ENCODE measurements at places on chromosomes 6 and 20.
A peak's percentile ranks its signal among the peaks of the same experiment; 100 is the strongest.

- no peak for DNase-seq
Measured at GRCh38 chr20:58657262-58657661, 6.2 kb downstream of the STX16 start.

- no peak for DNase-seq
Measured at GRCh38 chr6:44219815-44220784, 3.3 kb upstream of the SLC29A1 start.

DNA sequence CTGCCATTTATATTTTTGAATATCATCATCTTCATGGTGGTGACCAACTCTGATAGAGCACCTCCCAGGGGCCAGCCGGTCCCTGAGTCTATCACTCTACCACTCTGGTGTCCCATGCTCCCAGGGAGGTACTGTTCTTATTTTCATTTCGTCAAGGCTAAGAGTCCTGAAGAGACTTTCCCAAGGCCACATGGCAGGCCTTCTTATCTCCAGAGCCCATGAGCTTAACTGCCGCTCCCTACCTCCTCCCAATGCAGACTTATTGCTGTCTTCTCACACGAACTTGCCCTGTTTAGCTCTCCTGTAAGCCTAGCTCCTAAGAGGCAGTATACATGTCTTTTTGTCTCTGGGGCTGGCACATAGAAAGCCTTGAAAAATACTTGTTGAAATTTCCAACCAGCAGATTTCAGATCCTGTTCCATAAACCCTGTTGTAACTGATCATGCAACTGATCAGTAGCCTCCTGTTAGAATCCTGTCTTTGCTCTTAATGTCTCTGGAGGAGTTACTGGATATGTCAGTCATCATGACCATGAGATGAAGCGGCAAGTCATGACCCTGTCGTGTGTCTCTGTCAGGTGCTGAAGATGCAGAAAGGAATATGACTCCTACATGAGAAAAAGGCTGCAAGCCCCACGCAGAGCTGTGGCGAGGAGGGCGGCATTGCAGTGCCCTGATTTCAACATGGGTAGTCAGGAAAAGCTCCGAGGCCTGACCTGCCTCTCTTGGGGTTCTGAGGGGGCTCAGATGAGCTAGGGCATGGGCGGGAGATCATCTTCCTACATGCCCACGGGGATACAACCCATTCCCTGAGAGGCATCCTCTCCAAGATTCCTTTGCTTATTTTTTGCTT, 60.0 kb downstream of the TTI1 start:
- DNase-seq, result no peak

DNA sequence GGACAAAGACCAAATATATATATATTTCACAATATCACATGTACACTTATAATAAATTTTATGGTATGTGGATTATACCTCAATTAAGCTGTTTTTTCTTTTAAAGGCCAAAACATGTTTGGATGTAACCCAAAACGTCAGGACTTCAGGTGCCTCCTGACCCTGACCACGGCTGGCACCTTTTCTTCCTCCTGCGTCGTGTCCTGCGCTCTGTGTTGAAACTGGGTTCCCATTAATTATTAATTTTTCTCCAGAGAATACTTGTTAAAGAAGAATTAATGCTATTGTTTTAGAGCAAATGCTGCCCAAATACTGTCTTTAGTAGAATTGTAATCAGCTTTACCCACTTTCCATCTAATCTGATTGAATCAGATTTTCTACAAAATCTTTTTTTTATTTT, 46.7 kb upstream of the VSX1 start:
- no peak for DNase-seq

DNA sequence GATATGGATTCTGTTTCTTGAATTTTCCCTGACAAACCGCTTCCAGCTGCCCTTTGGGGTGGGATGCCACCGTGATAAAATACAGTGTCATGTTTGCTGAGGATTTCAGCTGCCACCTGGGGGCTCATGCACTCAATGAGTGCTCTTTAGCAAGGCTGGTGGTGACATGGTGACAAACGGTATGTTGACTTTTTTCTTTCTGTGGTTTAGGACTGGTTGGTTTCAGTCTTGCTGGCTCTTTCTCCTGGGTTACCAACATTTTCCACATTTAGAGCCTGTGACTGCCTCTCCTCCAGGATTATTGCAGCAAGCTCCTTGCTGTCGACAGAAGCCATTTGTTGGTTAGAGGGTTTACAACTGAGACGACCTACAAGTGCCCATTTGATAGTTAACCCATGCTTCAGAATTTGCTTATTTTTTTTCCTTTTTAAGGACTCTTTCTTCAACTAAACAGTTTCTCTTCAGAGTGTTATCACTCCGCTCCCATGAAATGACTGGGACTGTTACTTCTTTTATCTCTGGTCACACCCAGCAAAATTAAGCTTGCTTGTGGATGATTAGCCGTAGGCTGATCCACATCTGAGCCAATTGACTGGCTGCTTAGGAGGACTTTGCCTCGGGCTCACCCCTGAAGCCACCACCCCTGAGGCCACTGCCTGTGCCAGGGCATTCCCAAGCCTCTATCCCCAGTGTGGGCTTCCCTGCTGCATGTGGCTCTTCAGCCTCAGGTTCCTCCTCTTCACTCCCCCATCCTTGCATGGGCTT, 48.4 kb upstream of the CDYL start:
- peak; percentile 47 for DNase-seq

DNA sequence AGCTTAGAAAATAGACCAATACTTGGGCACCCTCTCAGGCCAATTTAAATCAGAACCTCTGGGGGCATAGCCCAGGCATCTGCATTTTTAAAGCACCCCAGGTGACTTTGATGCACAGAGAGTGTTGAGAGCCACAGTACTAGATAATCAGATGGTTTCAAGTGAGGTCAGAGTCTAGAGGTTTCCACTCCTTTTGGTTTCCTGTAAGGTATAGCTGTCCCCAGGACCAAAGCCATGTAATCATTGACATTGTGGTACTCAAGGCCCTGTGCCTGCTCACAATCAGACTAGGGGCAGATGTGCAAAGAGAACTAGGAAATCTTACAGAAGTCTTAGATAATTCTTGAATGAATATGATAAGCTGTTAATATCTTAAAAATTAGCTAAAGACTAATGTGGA, 9.1 kb downstream of the FILIP1 start:
- DNase-seq, result no peak

DNA sequence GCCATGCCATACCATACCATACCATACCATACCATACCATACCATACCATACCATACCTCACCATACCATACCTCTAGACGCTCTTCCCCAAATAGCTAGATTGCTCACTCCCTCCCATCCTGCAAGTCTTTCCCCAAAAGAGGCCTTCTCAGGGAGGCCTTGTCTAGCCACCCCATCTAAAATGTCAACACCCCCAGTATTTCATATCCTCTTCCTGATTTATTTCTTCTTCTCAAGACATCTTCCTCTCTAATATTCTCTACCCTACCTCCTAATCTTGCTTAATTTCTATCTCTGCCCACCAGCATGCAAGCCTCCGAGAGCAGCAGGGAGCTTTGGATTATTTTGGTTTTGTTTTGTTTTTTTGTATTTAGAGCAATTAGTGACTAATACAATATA, 225.2 kb upstream of the RREB1 start:
- no peak for DNase-seq

GRCh38 chr20:55522296-55522815, 483.0 kb downstream of the CBLN4 start:
- DNase-seq, result no peak

GRCh38 chr6:89974834-89975233, 80.6 kb downstream of the GJA10 start:
- no peak for DNase-seq

DNA sequence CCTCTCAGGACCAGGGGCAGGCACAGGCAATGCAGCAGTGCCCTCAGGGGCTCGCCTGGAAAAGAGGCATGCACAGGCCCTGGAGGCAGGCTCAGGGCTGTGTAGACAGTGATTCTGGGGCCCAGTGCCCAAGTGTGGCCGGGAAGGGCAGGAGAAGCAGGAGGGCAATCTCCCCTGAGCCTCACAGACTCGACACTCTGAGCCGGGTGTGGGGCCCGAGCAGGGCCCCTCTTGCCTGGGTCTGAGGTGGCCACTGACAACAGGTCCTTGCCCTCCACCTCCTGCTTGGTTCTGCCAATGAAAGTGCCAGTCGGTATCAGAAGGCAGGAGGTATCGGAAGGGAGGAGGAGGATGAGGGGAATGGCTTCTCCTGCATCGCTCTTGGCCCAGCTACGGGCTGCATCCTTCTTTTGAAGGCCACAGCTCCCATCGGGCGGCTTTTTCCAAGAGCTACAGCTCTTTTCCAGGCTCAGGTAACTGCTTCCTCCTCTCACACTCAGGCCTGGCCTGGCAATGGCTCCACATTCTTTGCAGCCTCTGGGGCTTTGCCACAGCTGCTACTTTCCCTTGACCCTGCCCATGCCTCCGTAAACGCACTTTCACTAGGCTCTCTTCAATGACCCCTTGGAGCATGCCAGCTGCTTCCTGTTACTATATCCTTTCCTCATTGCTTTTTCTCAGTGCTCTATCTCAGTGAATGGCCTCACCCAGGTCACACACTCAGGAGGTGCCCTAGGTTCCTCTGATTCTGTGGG, 24.5 kb downstream of the GABRR2 start:
- no peak for DNase-seq

DNA sequence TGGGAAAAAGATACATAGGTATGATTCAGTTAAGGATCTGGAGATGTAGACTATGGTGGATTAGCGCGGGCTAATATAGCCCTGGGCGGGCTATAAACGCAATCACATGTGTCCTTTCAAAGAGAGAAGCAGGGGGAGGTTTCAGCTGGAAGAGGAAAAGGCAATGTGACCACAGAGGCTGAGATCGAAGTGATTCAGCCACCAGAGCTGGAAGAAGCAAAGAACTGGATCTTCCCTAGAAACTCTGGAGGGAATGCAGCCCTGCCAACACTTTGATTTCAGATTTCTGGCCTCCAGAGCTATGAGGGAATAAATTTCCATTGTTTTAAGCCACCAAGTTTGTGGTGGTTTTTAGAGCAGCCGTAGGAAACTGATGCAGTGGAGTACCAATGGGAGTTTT, 81.5 kb upstream of the NHSL1 start:
- no peak for DNase-seq

DNA sequence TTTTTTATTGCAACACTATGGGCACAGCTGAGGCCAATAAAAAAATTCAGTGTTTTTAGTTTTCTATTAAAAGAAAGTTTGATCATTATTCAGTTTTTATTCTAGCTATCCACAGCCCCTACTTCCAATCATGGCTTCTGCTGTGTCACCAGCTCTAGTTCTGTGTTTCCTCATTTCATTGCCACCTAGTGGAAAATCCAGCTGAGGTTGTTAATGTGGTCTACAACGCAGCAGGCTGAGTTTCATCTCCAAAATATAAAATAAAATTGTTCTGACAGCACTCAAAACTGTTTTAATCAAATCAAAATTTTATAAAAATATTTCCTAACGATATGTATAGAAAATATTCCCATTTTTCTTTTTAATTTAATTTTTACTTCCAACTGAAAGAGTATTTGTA, 13.6 kb downstream of the COL9A1 start:
- no peak for DNase-seq

- no peak for DNase-seq
Measured at GRCh38 chr20:46416839-46417238, 10.4 kb upstream of the ELMO2 start.

- no peak for DNase-seq
Measured at GRCh38 chr6:42390228-42390934, 61.3 kb downstream of the TRERF1 start.

DNA sequence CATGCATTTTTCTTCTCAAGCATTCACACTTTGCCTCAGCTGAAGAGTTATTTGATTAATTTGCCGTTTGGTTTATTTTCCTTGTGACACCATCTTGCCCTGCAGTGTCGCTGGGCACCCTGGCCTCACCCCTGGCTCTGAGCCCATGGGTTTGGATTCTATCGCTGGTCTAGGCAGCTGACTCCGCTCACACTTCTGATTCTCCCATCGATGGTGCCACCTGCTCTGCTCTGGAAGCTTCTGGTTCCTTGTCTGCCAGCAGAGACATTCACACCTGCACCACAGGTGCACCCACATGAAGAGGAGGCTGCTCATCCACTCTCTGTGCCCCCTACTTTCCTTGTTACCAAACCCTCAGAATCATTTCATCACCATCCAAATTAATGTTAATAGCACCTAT, 291.6 kb upstream of the CDH4 start:
- no peak for DNase-seq

- no peak for DNase-seq
Measured at GRCh38 chr20:22414305-22414742, 170.0 kb downstream of the FOXA2 start.

- no peak for DNase-seq
Measured at GRCh38 chr6:106448000-106448426, 87.5 kb downstream of the CRYBG1 start.

DNA sequence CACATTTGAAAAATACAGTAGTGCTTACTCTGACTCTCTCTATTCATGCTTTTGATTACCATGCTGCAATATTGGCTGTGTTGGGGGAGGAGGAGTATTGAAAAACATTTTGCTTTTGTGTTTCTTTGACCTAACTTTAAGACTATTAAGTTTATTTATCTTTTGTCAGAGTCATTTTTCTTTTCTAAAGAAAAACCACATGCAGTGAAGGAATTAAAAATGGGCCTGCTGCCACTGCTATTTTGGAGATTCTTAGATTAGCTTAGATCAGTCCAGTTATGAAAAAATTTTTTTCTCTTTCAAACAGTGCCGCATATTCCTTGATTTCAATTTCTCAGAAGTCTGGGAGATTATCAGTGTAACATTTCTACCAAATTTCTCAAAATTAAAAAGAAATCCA, 36.1 kb downstream of the BCKDHB start:
- no peak for DNase-seq

DNA sequence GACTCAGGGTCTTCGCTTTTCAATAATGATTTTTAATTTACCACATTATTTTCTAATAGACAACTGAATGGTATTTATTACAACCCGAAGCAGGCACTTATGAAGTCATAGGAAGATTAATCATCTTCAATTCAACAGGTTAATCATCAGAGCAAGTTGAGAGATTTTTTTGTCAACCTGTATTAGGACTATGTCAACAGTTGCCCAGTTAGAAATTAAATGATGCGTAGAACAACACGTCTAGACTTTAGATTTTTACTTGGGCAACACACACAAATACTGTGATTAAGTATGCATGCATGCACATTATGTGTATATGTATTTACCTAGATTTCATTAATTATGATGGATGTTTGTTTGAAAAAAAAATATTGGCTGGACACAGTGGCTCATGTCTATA, 4.3 kb downstream of the ILRUN start:
- peak; percentile 29 for DNase-seq

- DNase-seq, result no peak
Measured at GRCh38 chr20:46205349-46205748, 87.2 kb downstream of the CD40 start.

- DNase-seq, result no peak
Measured at GRCh38 chr6:99736302-99736701, 129.7 kb downstream of the PRDM13 start.

Data from Caki2 (cell line).